ENCODE measurements at places on chromosomes 11 and 22.
A peak's percentile ranks its signal among the peaks of the same experiment; 100 is the strongest.

- no peak for DNase-seq
Measured at GRCh38 chr11:72004515-72005346, 6.0 kb downstream of the IL18BP start.

- no peak for DNase-seq
Measured at GRCh38 chr11:133529807-133530500, 2.3 kb downstream of the OPCML start.

DNA sequence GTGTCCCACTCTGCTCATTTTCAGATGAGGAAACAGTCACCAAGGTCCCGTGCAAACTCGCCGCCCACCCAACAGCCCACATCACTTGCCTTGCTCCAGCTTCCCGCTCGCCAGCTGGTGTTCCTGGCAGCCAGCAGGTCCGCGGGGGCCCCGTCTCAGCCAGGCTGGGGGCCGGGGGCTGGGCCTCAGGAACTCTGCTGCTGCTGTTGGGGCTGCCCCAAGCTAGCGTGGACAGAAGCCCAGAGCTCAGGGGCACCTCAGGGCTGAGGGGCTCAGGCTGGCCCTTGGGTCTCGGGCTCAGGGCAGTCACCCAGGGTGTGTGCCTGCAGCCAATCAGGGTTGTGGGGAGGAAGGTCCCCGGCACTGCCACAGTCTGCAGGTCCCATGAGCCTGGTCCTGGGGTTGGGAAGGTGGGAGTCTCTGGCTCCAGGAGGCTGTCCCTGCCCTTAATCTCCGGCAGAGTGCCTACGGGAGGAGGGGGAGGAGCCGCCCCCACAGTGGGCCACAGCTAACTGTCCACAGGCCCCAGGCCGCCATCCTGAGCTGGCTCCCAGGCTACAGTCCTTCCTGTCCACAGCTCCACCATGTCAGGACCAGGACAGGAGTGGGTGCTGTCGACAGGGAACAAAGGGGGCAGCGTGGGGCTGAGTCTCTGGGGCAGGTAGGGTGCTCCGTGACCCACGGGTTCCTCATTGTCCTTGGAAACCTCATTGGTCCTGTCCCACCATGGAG lies 65.2 kb downstream of the ARFGAP3 start:
- no peak for DNase-seq

DNA sequence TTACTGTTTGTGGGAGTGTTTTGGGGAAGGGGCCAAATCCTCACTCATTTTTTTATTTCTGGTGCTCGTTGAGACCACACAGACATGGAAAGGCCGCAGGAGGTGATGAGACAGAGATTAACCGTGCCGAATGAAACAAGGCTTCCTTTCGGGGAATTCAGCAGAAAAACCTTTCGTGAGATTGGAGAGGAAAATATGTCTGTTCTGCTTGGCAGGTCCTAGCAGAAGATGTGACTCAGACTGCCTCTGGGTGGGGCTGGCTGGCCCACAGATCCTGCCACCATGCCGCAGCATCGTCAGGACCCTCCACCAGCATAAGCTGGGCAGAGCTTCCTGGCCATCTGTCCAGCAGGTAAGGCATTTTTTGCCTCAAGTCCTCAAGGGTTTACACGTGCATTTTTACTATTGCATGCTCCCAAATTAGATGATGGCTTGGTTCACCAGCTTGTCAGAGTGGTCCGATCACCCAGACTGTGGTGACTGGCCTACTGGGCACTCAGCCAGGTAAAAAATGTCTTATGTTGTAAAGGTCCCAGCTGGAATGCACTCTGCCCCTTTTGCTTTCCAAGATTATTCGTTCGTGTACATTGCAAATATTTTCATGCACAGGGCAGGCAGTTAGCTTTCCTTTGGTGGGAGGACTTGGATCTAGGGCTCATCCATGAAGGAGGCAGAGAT lies 1.5 kb downstream of the DDB2 start:
- peak; percentile 63 for DNase-seq

DNA sequence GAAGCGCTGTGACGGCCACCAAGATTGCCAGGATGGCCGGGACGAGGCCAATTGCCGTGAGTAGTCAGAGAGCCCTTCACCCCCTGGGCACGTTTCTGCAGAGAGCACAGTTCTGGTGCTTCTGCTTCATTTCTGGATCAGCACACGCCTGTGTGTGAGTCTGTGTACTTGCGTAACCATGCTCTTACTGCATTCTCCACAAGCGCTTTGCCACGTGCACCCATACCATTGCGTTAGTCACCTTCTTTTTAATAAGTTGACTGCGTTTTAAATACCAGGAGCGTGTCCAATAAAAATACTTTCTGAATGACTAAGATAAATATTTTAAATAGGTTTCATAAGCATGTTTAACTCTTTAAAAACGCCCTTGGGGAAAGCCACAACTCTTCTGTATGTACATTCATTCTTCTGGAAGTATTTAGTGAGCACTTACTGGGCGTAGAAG lies 143.0 kb upstream of the SORL1-AS1 start:
- no peak for DNase-seq

DNA sequence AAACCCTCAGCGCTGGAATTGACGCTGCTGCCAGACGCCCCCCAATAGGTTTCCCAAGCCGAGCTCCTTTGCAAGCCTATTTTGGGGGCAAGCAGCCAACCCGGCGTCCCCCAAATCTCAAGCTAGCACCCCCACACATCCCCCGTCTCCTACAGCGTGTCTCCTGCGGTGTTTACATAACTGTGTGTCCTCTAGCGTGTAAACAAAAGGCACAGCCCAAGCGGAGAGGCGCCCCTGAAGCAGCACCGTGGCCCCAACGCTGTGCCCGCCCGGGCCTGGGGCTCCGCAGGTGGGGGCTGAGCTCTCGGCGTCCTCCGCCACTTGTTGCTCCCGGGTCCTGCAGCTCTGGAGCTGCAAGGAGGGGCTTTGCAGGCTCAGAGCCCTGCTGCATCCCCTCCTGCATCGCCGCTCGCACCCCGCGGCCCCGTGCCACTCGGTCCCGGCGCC lies 1.6 kb downstream of the CADM1 start:
- no peak for DNase-seq

- no peak for DNase-seq
Measured at GRCh38 chr11:117928446-117929141, 608 bp downstream of the TMPRSS13 start.

DNA sequence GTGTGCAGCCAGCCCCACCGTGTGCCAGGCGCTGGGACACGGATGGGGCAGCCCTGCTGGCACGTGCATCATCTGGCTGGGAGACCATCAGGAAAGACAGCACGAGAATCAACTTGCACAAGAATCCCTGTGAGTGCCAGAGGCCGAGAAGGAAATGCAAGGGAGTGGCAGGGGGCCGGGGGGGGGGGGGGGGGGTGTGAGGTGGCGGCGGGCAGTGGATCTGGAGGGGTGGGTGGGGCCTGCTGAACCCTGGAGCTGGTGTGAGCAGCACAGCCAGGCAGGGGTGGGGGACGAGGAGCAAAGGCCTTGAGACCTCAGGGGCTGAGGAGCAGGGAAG lies 14.0 kb upstream of the FLRT1 start:
- no peak for DNase-seq

DNA sequence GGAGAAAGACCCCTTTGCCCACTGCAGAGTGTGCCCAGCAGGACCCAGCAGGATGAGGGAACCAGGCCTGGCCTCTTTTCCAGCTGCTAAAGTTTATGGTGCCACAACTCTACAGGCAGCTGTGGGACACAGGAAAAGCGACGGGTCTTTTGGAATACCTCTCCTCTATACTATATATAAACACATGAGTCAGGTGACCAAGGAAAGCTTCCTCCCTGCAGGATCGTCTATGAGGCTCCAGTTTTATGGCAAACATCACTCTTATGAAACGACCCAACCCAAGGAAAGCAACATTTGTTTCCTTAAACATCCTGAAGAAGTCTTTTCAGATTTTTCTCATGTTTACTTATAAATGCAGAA lies 102.8 kb upstream of the AKIP1 start:
- no peak for DNase-seq

GRCh38 chr11:126561327-126561893 lies 205.9 kb downstream of the ST3GAL4 start:
- DNase-seq = peak; percentile 78

- peak; percentile 68 for DNase-seq
Measured at GRCh38 chr11:78030429-78031325, 7.6 kb upstream of the KCTD14 start.

GRCh38 chr11:80617156-80617555 lies 1176.3 kb upstream of the TENM4 start:
- DNase-seq = no peak

DNA sequence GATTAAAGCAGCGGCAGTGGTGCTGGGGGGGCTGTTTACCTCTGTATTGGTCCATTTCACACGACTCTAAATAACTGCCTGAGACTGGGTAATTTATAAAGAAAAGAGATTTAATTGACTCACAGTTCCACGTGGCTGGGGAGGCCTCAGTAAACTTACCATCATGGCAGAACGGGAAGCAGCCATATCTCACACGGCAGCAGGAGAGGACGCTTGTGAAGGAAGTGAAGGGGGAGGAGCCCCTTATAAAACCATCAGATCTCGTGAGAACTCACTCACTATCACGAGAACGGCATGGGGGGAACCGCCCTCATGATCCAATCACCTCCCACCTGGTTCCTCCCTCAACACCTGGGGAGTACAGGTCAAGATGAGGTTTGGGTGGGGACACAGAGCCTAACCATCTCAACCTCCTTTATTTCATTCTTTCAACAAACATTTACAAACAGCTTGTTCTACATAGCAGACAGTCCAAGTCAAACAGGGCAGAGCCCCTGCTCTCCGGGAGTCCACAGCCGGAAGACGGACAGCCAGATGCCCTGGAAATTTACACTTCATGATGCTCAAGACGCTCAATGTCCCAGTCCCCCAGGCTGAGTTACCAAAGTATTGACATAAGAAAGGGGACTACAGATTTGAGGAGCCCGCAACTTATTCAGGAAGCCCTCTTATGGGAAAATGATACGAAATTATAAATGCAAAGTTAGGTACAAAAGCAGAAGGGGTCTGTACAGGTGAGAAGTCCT lies 26.3 kb upstream of the HMGXB4 start:
- peak; percentile 89 for DNase-seq

DNA sequence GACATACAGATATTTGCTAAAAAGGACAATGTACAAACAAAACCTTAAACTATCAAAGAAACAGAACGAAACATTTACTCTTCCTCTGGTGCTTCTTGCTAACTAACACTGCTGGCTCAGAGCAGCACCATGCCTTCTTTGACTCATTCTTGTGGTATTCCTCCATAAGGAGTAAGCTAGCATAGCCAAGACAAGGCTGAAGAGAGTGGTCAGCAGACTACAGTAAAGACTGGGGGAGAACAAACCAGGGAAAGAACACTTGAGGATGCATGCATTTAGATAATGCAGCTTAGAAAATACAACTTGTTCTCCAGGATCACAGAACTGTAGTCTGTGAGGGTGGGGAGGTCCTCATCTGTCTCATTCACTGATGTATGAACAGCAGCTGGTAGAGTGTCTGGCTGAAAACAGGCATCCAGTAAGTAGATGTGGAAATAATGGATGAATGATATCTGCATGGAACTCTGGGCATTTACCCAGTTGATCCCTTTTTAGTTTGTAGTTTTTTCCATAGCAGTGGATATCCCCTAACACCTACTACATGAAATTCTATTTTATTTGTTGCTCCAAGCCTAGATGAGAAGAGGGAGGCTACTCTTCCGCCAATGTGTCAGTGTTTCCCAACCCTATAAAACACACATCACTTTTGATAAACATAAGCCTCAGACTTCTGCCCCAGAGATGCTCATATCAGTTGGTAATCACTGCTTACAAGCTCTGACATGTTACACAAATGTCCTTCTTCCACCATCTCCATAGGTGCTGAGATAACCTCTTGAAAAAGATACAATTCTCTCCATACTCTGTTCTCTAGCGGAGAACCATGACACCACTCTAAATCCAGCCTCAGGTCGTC lies 7.3 kb downstream of the SNX19 start:
- DNase-seq = no peak

All from OCI-M1 (cell line).